Activated CD8-positive, alpha-beta memory T cell treated with anti-CD3 and anti-CD28 coated beads for 48 hours (primary cell): ENCODE measurements at places on chromosomes 2 and 18.

- DNase-seq: no peak
Measured at GRCh38 chr2:38237311-38237710, 139.8 kb downstream of the ATL2 start.

GRCh38 chr2:189719571-189719970 is 43.0 kb downstream of the OSGEPL1 start:
- no peak for DNase-seq

DNA sequence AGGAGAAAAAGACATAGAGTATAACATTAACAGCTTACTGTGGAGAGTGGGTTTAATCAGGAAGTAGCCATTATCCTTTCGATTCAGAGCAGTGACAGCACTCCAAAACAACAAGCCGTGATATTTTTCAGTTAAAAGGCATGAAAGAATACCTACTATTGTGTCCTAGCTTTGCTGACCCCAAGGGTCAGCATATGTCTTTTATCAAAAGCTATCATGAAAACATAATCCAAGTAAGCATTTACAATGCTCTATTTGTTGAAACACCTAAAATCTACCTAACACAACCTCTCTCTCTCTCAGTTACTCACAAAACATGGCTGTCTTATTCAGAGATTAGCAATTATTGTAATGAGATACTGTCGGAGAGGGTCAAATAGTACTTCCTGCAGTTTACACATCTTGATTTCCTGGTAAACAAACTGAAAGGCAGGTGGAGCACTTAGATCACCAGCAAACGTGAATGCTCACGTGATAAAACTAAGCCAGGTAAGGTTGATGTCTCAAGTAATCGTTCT is 100.0 kb downstream of the BAZ2B start:
- DNase-seq: no peak

GRCh38 chr2:63058921-63059792 is 8.5 kb downstream of the OTX1 start:
- no peak for DNase-seq

DNA sequence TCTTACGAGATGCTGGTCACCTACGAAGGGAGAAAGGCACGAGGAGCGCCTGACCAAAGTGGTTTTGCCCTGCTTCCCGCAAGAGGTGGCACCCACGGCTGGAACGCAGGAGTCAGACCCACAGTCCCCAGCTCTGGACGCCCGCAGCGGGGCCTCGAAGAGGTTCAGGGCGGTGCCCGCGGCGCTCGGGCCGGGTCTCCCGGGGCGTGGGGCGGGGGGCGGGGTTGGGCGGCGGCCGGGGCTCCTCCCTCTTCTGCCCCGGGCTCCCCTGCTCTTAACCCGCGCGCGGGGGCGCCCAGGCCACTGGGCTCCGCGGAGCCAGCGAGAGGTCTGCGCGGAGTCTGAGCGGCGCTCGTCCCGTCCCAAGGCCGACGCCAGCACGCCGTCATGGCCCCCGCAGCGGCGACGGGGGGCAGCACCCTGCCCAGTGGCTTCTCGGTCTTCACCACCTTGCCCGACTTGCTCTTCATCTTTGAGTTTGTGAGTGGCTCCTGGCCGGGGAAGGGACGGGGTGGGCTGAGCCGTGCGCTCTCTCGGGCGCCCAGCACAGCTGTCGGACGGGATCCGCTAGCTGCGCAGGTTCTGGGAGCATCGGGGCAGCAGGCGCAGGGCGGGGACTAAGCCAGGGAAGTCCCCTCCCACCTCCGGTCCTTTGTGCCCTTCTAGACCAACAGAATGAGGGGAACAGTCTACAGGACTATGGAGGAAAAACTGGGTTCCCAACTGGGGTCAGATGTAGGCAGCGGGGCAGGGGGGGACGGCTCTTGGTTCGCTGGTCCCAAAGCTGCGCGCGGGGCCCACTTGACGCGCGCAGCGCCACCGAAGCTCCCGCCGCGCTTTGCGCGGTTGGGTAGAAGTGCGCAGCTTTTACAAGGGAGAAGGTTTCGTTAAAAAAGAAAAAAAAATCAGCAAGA is at the start of gene MAL:
Gene MAL (plus strand): TSS at position 303 of the 914 bp plus-strand sequence. CDS start 85 bp downstream, at position 388.
- no peak for DNase-seq

- DNase-seq: no peak
Measured at GRCh38 chr2:169208026-169208425, 138.7 kb downstream of the DHRS9 start.
